Substantia nigra (tissue), 51 donors: ENCODE measurements at places on chromosomes 5 and 9.

- peak; percentile 28 for DNase-seq
These were observed at the start of gene PCDHAC2 for GRCh38 chr5:140966293-140967225. PCDHAC2 (plus strand) TSS chr5:140966476; CDS start chr5:140966767, 291 bp downstream.

GRCh38 chr5:142428773-142429473, 104.1 kb upstream of the SPRY4 start:
- DNase-seq: no peak

GRCh38 chr9:3170819-3171218, 326.9 kb upstream of the PUM3 start:
- DNase-seq: no peak

GRCh38 chr5:127924606-127925005, 159.0 kb upstream of the SLC12A2 start:
- DNase-seq: no peak

DNA sequence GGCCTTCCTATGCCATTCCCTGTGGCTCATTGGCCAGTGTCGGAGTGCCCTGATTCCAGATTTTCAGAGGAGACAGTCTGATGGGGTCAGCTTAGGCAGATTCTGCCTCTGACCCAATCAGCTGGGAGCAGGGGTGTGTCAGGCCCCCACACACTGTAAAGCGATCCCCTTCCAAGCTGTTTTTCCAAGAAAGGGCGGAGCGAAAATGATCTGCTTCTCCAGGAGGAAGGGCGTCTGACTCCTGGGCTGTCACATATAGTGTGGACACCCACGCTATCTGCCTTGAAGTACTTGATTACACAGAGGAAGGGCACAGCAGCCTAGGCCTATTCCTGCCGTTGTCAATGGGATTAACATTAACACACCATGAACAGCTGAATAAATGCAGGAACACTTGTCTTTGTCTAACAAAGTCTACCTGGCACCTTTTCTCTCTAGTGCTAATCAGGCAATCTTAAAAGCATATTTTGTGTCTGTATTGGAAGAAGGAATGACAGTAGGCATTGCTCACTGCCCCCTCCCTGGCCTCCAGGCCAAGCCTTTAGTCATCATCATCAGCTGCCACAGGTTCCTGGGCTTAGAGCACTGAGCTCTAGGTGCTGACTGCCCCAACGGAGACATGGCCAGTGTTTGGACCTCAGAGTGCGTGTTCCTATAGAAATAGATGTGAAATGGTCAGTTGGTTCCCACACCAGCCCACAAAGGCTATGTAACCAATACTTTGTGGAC, 218.7 kb downstream of the MELK start:
- no peak for DNase-seq

DNA sequence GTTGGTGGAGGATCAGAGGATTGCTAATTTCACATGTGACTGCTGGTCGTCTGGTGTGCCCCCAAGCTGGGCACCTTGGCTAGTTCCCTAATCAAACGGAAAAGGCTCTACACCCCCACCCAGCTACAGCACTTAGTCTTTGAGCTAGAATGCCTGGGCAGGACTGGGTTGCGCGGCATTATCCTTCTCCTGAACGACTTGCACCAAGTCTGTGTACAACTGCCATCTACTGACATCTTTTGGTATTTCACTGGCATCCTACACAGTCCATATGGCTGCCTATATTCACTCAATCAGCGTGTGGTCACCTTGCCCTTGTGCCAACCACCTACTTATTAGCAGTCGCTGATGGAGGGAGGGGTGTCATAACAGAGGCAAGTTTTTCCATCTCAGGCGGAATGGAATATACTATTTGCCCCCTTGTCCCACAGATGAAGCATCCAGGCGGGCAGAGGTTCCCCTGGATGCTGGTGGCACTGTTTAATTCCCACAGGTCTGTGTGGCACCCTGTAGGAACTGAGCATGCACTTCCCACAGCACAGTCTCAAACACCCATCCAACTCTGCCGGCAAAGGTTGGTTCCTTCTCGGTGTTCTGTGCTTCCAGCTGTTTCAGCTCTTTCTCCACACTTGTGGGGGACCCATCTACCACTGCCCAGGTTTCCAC, 150.1 kb downstream of the OSTF1 start:
- peak; percentile 32 for DNase-seq

- DNase-seq: no peak
These were observed 578 bp downstream of the LHX6 start for GRCh38 chr9:122228191-122228567.
